Mammary microvascular endothelial cell (primary cell): ENCODE measurements at places on chromosomes 2 and 18. TPM values are rescaled to one million over a fixed set of nuclear protein-coding genes. Genes with fewer than 3 reads are reported as not detected.

Gene CRYGC
- total RNA-seq: not detected in 2 replicates

Gene KIF5C
- 0.25 and 0.33 TPM in 2 replicates for total RNA-seq

Gene ACMSD
- not detected in 2 replicates for total RNA-seq

Gene TRIM43
- not detected in 2 replicates for total RNA-seq
